ENCODE measurements at places on chromosomes 2 and 18.

DNA sequence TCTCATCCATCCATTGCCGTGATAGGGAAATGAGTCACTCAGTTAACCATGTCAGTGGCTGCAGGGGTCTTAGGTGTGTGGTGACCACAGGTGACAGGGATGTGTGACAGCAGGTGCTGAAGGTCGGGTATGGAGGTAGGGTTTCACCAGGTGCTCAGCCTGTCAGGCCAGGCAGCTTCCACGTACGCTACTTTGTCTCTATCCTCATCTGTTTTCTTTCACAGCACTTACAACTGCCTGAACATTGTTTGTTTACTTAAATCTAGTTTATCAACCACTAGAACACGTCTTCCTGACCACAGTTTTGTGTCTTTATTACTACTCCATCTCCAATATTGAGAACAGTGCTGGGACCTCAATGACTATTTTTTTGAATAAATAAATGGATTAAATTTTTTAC lies 11.4 kb upstream of the UXS1 start:
- no peak for DNase-seq

GRCh38 chr2:98175811-98176210 lies 88.8 kb downstream of the VWA3B start:
- DNase-seq = no peak

DNA sequence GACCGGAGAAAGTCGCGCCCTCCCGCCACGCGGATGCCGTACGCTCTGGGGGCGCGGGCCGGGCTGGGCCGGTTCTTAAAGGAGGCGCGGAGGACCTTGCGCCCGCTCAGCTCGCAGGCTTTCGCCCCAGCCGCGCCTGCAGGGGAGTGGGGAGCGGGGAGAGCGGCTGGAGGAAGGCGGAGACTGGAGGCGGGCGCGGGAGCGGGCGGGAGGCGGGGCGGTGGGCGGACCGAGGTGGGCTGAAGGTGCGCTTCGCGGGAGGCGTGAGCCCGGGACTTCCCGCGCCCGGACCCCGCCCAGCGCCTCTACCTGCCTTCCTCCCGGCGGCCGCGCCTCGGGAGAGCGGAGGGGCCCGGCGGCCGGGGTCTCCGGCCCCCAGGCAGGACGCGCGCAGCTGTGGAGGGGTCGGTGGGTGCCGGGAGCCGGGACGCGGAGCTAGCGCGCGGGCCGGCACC lies at the start of gene ADRA2B:
TSS of gene ADRA2B (minus strand) at position 148 of the 455 bp plus-strand sequence. CDS start 422 bp downstream, outside the sequence.
- peak; percentile 87 for DNase-seq

GRCh38 chr2:204479557-204479956 lies 65.7 kb upstream of the PARD3B start:
- DNase-seq = no peak

DNA sequence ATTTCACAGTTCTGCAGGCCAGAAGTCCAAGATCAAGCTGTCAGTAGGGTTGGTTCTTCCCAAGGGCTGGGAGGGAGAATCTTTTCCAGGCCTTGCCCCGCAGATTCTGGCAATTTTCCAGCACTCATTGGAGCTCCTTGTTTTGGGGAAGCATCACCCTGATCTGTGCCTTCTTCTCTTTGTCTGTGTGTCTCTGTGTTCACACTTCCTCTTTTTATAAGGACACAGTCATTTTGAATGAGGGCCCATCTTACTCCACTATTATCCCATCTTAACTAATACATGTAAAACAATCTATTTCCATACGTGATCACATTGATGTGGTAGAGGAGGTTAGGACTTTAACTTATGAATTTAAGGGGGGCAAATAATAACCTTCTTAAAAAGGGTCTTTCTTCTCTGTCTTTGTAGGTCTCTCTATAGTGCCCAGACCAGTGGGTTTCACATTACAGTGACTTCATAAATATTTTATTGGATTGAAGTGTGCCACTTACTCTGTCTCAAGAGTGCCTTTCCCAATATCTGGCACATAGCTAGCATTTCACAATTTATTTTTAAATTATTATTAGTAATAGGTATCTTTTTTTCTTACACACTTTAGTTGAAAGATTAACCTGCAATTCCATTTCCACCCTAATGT lies 68.9 kb upstream of the CBLN2 start:
- no peak for DNase-seq

DNA sequence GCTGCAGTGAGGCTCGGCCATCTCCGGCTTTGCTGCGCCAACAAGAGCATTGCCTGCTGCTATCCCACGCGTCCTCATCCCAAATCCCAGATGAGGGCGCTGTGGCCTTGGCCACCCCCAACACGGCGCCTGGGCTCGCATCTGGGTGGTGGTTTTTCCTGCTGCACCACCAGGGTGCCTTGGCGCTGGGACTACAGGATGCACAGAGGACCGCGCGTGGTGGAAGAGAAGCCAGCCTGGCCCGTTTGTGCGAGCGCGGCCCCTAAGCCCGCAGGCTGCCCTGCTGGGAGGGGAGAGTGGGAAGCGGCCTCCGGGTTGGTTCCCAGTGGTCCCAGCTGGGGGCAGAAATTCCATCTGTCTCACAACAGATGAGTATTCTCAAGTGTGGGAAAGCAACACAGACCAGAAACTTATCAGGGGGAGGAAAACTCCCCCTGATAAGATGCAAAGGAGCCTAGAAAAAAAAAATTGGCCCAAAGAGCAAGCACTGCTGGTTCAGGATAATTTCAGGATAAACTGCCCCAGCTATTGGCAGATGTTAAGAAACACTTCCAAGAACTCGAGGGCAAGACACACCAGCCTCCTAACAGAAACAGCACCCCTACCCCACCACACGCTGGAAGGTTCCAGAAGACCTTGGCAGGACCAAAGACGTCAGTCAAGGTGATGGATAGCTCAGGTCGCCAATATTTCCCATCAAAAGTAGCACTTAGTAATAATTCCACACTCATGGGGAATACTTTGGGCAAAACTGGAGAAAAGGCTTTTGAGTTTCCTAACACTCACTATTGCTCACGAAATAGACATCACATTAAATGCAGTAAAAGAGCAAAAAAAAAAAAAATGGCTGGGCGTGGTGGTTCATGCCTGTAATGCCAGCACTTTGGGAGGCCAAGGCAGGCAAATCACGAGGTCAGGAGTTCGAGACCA lies 152.1 kb downstream of the PXDN start:
- no peak for DNase-seq

DNA sequence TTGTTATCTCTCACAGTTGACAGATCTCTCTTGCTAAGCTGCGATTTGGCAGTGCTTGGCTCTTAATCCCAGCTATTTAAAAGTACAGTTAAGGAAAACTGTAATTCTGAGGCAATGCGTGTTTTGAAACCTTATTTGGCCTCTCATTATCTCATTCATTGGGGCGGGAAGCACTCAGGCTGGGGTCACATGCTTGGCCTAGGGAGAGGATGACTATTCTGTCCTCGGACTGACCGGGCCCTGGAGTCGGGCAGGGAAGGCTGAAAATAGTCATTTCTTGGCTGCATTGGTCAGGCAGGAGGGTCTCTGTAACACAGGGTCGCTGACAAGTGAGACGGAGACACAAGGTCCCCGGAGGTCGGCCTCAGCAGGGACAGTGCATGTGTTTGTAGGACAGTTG lies 20.2 kb upstream of the EMILIN2 start:
- no peak for DNase-seq

DNA sequence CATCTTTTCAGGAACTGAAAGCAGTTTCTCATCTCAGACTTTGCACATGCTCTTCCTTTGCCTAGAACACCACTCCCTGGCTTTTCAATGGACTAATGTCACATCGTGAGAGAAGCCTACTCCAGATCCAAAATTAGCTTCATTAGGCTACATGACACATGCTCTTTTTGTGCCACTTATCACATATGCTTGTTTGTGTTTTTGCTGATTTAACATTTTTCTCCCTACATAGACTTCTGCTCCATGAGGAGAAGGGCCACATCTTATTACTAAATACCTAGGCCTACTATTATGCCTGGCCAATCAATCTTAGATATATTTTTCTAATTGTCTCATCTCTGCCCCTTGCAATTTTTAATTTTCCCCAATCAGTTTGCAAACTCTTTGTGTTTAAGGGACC lies 186.4 kb upstream of the LHCGR start:
- no peak for DNase-seq

DNA sequence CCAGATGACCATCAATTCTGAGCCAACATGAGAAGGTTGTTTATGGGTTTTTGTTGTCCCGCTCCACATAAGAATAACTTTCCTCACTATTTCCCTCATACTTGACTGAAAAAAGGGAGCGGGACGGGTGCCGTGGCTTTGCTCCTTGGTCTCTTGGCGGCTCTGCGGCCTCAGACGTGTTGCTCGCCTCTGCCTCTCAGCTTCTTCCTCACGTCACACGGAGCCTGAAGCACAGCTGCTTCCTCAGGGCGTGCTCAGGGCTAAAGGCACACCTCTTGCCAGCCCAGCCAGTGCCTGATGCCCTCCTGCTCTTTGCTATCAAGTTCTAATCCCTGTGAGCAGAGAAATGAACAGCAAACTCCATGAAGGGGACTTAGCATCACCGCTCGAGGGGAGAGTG lies 17.9 kb upstream of the ID2 start:
- no peak for DNase-seq

GRCh38 chr18:7980136-7980535 lies 413.0 kb downstream of the PTPRM start:
- no peak for DNase-seq

DNA sequence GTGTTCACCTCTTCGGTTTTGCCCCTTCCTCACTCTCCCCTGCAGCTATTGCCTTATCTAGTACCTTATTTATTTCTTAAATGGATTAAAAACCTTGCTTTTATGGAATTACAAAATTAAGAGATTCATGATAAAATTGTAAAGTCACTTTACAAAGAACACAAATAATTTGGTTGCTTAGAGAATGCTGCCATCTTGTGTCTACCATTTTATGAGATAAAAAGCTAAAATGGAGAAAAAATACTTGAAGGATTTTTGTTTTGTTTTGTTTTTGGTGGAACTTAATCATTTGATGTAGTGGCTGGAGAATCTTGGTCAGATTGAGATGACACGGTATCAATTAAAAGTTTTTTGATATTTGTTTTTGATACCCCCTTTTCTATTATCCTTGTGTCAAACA lies 69.6 kb downstream of the R3HDM1 start:
- DNase-seq = no peak

GRCh38 chr18:53408271-53408670 lies 816.2 kb downstream of the MBD2 start:
- DNase-seq = no peak

DNA sequence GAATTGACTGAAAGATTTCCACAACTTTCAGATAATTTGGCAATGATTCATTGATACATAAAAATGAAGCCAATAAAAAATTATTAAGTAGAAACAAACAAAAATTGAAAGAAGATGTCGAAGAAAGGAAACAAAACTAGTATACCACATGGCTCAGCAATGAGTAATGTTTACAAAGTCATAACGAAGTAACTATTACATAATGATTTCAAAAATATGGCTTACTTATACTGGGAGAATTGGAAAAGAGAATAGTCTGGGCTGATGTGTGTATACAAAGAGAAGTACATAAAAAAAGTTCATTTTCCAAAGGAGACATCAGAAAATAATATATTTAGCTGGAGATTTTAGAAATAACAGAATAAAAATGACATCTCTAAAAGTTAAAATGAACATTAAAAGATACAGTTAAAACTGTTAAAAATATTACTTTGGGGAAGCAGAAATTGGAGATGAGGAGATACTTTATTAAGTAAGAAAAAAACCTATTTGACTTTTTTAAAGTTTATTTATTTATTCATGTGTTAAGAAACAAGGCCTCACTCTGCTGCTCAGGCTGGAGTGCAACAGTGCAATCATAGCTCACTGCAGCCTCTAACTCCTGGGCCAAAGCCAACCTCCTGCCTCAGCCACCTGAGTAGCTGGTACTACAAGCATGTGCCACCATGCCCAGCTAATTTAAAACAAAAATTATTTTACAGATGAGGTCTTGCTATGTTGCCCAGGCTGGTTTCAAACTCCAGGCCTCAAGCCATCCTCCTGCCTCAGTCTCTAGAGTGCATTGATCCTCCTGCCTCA lies 409.7 kb upstream of the PIK3C3 start:
- no peak for DNase-seq

- no peak for DNase-seq
Measured at GRCh38 chr2:55092439-55092838, 42.2 kb upstream of the RTN4 start.

- DNase-seq = no peak
Measured at GRCh38 chr2:68980956-68981355, 6.5 kb downstream of the GKN1 start.

DNA sequence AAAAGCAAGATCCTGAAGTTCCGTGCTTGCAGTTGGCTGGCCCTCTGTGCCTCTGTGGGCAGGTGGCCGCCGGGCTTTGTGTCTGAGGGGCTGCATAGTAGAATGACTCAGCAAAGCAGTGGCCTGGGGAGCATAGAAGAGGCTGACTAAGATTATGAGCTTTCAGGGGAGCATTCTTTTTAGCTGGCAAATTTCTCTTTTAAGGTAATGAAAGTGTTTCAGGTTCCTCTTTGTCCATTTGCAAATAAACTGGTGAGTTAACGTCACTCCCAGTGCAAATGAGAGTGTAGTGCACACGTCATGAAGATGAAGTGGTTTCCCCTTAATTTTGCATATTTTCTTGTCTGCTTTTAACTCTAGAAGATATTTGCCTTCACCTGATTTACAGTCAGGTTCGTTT lies 98.6 kb downstream of the BCL2L11 start:
- DNase-seq = no peak

GRCh38 chr2:120210270-120210693 lies 12.9 kb downstream of the TMEM185B start:
- peak; percentile 49 for DNase-seq

- DNase-seq = no peak
Measured at GRCh38 chr2:134074619-134075018, 179.3 kb upstream of the MGAT5 start.

GRCh38 chr2:127701193-127701650 lies at the start of gene SFT2D3:
Gene SFT2D3 (plus strand): TSS chr2:127701497. CDS start chr2:127701529, 32 bp downstream.
- DNase-seq = peak; percentile 94
